Astrocyte of the cerebellum (primary cell): ENCODE measurements at places on chromosomes 2 and 18.

DNA sequence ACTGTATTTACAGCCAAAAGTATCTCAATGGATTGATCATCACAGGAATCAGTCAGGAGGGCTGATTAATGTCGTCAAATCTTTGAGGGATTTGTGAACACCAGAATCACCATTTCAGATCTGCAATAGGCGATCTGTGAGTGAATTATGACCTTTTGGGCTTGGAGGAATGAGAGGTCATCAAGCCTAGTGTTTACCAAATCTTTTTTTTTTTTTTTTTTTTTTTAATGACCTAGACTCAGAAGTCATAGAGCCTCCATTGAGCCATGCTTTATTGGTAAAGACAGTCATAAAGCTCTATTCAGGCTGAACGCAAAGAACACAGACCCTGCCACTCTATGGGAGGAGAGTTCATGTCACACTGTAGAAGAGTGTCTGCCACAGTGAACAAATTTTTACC lies 97.7 kb downstream of the SOCS6 start:
- DNase-seq, result no peak

- no peak for DNase-seq
Observed at GRCh38 chr2:85423525-85423924, 5.0 kb downstream of the SH2D6 start.

- no peak for DNase-seq
Observed at GRCh38 chr2:166792808-166793207, 95.5 kb upstream of the XIRP2 start.

DNA sequence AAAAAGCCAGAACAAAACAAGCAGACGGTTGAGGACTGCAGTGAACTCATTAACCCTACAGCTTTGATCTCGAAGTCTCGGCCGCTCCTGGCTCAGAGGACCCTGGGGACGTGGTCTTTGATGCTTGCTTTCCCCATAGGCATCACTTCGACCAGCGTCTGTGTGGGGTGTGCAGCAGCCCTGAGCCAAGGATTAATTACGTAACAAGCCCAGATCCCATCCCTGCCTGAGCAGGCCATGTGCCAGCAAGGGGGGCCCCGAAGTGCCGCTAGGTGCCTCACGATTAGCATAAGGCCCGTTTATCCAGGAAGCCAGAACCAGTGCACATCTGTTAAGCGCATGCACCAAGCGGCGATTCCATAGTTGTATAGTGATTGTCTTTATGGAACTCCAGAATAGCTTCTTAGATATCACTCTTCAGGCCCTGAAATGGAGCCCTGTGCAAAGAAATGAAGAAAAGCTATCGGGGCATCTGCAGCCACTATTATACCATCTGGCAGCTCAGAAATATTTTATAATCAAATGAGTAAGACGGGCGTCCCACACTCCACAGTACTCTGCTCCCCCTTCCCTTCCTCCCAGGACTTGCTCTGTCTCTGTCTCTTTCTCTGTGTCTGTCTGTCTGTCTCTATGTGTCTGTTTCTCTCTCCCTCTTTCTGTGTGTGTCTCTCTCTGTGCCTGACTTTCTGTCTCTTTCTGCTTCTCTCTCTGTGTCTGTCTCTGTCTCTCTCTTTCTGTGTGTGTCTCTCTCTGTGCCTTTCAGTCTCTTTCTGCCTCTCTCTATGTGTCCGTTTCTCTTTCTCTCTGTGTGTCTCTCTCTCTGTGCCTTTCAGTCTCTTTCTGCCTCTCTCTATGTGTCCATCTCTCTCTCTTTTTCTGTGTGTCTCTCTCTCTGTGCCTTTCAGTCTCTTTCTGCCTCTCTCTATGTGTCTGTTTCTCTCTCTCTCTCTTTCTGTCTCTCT lies 41.7 kb downstream of the HPCAL1 start:
- no peak for DNase-seq

GRCh38 chr2:128214251-128214650 lies 104.4 kb downstream of the HS6ST1 start:
- no peak for DNase-seq
